Aortic smooth muscle cell (primary cell): ENCODE measurements at places on chromosomes 13 and 19. TPM values are rescaled to one million over a fixed set of nuclear protein-coding genes. Genes with fewer than 3 reads are reported as not detected.

The HNRNPM gene
- total RNA-seq = 53.4 and 58.2 TPM in 2 replicates

The ZNF439 gene
- 6.7 and 7.4 TPM in 2 replicates for total RNA-seq

The SH2D3A gene
- not detected in 2 replicates for total RNA-seq

The MATK gene
- not detected in 2 replicates for total RNA-seq

The DMKN gene
- total RNA-seq = 0.53 and 2.3 TPM in 2 replicates

The CHERP gene
- total RNA-seq = 3.6 and 7.0 TPM in 2 replicates

The CYP2F1 gene
- not detected in 2 replicates for total RNA-seq

The ZNF528 gene
- total RNA-seq = 24.9 and 30.3 TPM in 2 replicates

The KLK4 gene
- not detected in 2 replicates for total RNA-seq

The STARD13 gene
- total RNA-seq = 22.1 and 23.3 TPM in 2 replicates

The DLEU7 gene
- total RNA-seq = not detected in 2 replicates

The C5AR1 gene
- total RNA-seq = under 0.01 and 0.62 TPM in 2 replicates

The N4BP2L1 gene
- total RNA-seq = 2.2 and 4.0 TPM in 2 replicates

The PLVAP gene
- total RNA-seq = 0.31 and 0.92 TPM in 2 replicates

The PGLYRP1 gene
- total RNA-seq = not detected in 2 replicates

The TMEM221 gene
- under 0.01 TPM in 1 of 2 replicates, not detected in the other for total RNA-seq

The CEACAM5 gene
- not detected in 2 replicates for total RNA-seq

The SIGLECL1 gene
- not detected in 2 replicates for total RNA-seq

The LILRA5 gene
- not detected in 2 replicates for total RNA-seq

The GPR12 gene
- not detected in 2 replicates for total RNA-seq

The NLRP11 gene
- total RNA-seq = not detected in 2 replicates

The C1QTNF9 gene
- total RNA-seq = not detected in 2 replicates

The C13orf42 gene
- total RNA-seq = not detected in 2 replicates

The SYCN gene
- total RNA-seq = not detected in 2 replicates

The CABP5 gene
- not detected in 2 replicates for total RNA-seq

The ZNF235 gene
- total RNA-seq = 2.9 TPM in 2 replicates

The TNFRSF19 gene
- 2.5 and 5.5 TPM in 2 replicates for total RNA-seq
